ENCODE measurements at places on chromosomes 4 and X.

GRCh38 chr4:170529748-170530722 is 440.3 kb upstream of the AADAT start:
- DNase-seq: no peak

- DNase-seq: no peak
These were observed 175.4 kb upstream of the MBNL3 start for GRCh38 chrX:132664273-132664672.

GRCh38 chr4:52840531-52841370 is 21.4 kb upstream of the RASL11B start:
- DNase-seq: no peak

GRCh38 chr4:120750152-120750525 is 172.4 kb downstream of the PRDM5 start:
- no peak for DNase-seq

DNA sequence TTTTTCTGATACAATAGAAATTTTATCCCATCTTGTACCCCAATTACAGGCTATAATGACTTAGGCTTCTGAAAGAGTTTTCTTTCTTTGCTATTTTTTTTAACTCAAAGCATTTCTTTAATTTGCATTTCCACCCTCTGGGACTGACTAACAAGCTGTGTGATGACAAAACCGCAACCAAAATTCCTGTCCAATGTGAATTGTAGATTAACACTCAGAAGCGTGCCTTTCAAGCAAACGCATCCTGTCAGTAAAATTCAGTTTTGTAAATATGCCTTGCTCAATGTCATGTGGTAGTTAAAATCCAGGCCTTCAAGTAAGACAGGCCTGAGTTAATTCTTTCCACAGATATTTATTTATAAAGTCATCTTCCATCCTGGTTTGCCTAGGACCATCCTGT is 50.3 kb downstream of the STK32B start:
- no peak for DNase-seq

DNA sequence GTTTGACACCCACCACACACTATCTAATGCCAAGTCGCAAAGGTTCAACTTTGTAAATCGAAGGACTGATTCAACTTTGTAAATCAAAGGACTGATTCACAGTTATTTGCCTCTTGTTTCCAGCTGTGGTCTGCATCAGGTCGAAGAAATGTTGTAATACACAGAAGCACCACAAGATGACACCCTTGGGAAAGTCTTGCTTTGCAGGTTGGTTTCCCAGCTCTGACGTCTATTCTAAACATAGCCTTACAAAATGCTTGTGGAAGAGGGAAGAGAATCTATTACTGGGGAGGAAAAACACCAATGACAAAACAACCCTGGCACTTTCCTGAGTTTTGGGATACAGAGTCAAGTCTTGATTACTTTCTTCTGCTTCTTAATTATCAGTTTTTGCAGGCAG is 35.3 kb downstream of the SUPT20HL1 start:
- peak; percentile 50 for DNase-seq

- peak; percentile 7 for DNase-seq
These were observed 17.0 kb downstream of the LAMP2 start for GRCh38 chrX:120452131-120452530.

GRCh38 chr4:14157262-14157661 is 529.7 kb upstream of the BOD1L1 start:
- no peak for DNase-seq

DNA sequence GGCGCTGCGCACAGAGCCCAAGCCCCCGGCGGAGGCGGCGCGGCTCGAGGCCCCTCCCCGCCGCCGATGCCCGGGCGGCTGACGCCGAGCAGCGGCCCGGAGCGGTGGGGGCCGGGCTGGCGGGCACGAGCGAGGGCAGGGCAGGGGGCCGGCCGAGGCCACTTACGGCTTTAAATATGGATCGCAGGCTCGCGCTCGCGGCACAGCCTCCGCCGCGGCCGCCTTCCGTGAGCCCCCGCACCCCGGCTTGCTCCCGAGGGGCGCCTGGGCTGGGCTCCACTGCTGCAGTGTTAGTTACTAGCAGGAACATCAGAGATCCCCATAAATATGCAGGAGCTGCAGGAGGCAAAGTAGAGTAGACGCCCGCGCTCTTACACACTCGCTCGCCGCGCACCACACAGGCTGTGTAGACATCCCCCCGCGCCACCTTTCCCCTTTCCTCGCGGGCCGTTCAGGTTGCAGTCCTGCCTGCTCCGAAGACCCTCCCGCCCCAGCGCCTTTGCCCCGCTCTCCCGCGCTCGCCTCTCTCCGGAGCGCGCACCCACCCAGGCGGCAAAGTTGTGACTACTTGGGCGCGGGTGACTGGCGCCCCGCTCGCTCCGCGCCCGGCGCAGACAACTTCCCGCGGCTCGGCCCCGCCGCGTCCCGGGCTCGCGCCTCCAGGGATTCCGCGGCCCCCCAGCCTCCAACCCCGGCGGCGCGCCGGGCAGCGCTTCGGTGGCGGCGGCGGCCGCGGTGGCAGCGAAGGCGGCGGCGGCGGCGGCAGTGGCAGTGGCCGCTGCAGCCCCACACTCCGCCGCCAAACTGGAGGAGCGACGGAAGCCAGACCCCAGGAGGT is 152.0 kb upstream of the SLC4A4 start:
- DNase-seq: peak; percentile 59

DNA sequence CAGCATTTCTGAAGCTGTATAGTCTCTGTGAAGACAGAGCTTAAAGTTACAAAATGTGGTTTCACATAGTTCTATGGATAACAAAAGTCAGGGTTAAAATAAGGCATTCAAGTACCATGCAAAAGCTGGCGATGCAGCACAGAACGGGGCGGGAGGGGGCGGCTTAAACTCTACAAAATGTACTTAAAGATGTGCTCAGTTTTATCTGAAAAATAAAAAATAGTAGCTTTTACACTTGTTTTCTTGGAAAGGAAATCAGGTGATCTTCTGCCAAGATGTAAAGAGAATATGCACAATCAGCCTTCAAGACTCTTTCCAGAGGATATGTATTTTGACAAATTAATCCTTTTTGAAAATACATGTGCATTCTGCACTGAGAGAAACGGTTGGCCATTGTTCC is 301.7 kb upstream of the EMCN start:
- no peak for DNase-seq

DNA sequence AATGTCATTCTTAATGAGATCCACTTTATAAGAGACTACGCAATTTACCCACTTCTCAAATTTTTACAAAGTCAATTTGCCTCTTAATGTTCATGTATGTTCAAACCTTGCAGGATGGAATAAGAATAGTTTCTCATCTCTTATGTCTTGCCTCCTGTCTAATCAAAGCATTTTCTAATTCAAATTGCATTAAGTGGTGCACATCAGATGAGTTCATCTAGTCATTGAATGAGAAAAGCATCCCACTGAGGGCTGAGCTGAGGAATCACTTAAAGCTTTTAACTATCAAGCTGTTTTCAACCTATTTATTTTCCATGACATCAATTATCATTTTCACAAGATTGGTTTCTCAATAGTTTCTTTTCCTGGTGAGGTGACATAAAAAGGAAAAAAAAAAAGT is 1964.0 kb downstream of the PCDH7 start:
- no peak for DNase-seq

DNA sequence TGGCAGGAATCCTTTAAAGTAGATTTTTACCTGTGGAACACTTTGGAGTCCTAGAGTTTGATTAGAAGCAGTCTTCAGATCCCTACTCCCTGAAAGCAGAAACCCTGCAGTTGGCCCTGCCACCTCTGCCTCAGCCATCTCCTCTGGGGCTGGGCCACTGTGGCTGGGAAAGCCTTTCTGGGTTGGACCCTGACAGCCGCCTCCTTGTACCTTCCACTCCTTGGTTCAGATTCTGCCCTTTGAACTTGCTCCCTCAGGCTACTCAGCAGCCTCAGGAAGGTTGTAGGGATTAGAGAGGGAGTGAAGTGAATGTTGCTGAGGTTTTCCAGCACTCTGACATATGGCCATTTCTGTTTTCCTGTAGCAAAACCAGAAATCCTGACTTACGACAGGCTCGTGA is 65.5 kb downstream of the KIT start:
- no peak for DNase-seq

DNA sequence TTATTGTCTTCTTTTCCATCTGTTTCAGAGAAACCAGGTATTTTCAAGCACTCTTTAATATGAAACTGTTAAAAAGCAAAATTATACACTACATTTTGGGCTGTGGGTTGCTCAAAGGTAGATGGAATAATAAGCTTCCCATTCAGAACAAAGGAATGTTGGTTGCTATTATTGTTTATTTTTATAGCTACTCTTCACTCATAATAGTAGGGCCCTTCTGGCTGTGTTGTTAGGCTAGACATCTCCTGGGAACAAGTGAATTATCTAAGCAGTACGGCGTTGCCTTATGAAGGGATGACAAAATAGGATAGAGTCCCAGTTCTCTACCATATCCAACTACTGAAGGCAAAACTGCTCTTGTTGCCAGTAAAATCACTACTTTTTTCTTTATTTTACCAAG is 34.2 kb downstream of the TENM3 start:
- no peak for DNase-seq

GRCh38 chr4:38075370-38076152 is 115.4 kb downstream of the PTTG2 start:
- peak; percentile 28 for DNase-seq

DNA sequence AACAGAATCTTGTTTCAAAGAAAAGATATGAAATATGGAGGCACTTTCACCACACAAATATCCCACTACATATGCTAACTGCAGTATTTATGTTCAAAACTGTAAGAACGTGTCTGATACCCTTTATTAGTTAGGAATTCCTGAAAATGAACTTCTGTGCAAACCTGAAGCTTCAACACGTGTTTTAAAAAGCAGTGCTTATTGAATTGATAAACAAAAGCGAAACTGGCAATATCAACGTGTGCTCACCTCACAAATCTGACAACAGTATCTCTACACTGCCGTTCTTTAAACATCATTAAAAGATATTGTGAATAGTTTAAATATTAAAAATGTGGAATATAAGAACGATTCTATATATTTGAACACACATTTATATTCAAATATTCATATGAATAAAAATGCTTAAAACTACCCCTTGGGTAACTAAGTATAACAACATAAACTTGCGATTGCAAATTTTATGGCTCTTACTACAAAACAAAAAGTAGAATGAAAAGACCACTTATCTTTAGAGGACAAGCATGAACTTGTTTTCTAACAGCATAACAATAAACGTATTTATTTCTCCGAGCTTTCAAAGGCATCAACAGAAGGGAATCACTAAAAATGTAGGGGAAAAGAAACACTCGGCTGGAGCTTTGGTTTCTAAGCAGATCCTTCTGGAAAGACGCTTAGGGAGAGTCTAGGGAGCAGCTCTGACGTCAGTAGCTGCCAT is at the start of gene LRP2BP:
Gene LRP2BP, minus strand, starts transcription at position 687 of the 718 bp plus-strand sequence. CDS start 17,738 bp downstream, outside the sequence.
- peak; percentile 31 for DNase-seq

- no peak for DNase-seq
These were observed 435.4 kb upstream of the TENM3 start for GRCh38 chr4:181807771-181808170.

DNA sequence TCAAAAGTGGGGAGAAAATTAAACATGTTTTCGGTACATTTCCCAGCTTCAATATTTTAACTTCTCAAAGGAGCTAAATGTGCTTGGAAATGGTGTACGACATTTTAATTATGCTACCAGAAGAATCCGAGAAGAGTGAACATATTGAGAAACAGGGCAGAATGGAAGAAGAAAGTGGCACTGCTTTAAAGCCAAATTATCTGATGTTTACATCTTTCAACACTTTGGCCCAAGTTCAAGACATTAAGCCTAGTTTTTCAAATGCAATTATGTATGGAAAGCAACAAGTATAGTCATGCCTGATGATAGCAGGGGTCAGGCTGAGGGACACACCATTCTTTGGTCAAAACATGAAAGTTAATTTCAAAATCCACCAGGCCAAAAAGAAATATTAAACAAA is 577.9 kb upstream of the ZFP42 start:
- DNase-seq: no peak

GRCh38 chr4:91957963-91958362 is 345.8 kb upstream of the GRID2 start:
- no peak for DNase-seq

GRCh38 chrX:12946838-12947544 is 27.9 kb upstream of the TMSB4X start:
- DNase-seq: peak; percentile 46

GRCh38 chrX:136210243-136210642 is 41.0 kb downstream of the MAP7D3 start:
- DNase-seq: no peak

- DNase-seq: no peak
These were observed 63.4 kb downstream of the HTRA3 start for GRCh38 chr4:8332891-8333331.

DNA sequence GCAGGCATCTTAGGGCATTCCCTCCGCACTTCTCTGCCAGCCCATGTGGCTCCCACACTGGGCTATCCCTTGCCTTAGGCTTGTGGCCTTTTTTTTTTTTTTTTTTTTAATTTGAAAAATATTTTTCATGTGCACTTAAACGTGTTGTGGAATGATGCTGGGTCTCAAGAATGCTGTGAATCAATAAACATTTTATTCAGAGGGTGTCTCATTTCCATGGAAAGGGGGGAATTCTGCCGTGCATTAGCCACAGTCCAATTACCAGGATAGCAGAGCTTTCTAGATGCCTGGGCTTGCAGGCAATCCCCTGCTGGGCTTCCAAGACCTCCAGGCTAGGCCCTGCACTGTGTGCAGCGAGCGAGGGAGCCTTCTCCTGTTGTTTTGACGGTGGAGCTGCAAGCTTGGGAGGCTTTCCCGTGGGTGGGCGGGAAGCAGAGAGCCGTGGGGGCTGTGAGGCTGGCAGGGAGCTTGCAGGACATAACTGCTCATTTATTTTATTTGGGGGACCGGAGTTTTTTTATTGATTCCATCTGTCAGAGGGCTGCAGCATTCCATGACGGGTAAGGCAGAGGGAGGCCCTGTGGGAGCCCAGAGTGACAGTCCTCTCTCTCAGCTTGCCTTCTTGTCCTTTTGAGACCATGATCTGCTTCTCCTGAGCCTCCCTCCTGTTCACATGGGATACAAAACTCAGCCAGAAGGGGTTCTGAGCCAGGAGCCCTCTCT is 2.6 kb upstream of the CPZ start:
- DNase-seq: no peak

- no peak for DNase-seq
These were observed 6.7 kb upstream of the WAS start for GRCh38 chrX:48676893-48677270.

DNA sequence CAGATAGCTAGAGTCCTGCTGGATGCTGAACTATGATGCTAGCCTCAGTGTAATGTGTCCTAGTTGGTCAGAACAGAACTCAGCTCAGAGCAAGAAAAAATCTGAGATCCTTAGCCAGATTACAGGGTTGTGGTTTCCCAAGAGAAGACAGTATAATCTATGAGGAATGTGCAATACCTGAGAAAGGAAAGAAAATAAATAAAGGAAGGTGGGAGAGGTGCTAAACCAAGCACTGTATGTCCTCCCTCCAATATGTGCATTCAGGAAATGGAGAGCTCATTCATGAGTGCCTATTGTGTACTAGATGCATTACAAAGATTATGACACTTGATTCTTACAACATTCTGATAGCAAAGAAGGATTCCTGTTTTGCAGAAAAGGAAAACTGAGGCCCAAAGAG is 7.5 kb downstream of the USP26 start:
- DNase-seq: no peak

GRCh38 chr4:79823148-79823763 is 249.8 kb downstream of the ANTXR2 start:
- DNase-seq: no peak

GRCh38 chr4:173647902-173648301 is 117.9 kb upstream of the HAND2 start:
- no peak for DNase-seq
